Natural killer cell (primary cell): ENCODE measurements at places on chromosomes 1 and 21.

GRCh38 chr1:102531036-102531435 is 534.3 kb upstream of the OLFM3 start:
- no peak for DNase-seq

DNA sequence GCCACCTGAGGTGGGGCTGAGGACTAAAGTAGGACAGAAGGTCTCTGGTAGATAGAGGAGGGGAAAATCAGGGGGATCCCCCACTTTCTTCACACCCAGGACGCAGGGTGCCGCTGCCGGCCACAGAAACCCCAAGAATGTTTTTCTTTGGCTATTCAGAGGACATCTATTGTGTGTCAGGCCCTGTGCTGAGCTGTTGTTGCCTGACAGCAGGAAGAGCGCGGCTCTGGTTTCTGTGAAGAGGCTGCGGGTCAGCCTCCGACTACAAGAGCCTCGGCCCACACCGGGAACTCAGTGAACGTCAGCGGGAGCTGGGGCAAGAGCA is 407 bp upstream of the PIGV start:
- peak; percentile 83 for DNase-seq

- no peak for DNase-seq
These were observed 35.2 kb upstream of the MUTYH start for GRCh38 chr1:45375104-45376090.

- DNase-seq = peak; percentile 87
These were observed 21.7 kb downstream of the TMEM53 start for GRCh38 chr1:44652445-44653106.

GRCh38 chr21:27129215-27129614 is 162.3 kb upstream of the ADAMTS5 start:
- no peak for DNase-seq

DNA sequence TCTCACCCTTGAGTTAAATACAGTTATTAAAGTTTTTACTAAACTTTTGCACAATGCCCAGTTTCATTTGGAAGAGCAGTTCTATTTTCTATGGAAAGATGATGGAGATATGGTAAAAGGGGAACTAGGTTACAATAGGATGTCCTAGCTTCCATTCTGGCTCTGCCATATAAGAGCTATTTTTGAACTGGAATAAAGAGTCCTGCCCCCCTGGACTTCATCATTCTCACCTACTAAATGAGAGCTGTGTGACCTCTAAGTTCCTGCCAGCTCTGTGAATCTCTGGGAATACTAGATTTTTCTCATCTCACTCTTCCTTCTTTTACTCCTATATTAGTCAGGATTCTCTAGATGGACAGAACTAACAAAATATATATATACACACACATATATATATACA is 106.3 kb downstream of the PRRX1 start:
- DNase-seq = no peak

- peak; percentile 50 for DNase-seq
These were observed 28.2 kb upstream of the SLC30A1 start for GRCh38 chr1:211606914-211607753.

DNA sequence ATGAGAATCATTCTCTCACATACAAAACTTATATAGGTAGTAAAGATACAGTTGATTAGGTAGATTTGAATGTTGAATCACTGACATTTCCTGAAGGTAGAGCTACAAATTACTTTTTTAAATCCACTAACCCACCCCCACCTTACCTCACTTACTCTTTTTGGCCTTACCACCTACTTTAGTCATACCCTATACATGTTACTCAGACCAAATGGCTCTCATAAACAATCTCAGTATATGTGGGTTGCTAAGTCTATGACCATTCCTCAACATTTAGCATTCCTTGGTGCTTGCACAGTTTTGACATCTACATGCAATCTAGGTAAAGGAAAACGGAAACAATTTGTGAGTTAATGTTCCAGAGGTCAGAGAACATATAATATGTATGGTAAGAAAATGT is 26.3 kb downstream of the SYDE2 start:
- no peak for DNase-seq

DNA sequence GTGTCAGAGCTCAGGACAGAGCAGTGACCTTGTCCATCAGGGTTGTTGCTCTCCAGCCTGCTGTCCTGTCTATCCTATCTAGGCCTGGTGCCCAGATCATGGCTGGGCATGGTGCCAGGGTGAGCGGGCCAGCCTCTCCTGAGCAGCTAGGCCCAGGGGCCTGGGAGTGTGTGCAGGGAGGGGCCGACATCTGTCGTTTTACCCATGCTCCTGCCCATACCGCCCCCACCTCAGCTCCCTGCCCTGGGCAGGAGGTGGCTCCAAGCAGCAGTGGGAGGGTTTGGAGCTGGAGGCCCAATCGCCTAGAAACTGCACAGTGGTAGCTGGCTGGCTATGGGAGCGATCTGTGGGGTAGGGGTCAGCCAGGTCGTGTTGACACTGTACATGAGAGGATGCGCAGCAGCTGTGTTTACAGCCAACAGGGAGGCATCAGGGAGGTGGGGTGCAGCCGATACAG is 6.5 kb downstream of the INSRR start:
- DNase-seq = no peak

DNA sequence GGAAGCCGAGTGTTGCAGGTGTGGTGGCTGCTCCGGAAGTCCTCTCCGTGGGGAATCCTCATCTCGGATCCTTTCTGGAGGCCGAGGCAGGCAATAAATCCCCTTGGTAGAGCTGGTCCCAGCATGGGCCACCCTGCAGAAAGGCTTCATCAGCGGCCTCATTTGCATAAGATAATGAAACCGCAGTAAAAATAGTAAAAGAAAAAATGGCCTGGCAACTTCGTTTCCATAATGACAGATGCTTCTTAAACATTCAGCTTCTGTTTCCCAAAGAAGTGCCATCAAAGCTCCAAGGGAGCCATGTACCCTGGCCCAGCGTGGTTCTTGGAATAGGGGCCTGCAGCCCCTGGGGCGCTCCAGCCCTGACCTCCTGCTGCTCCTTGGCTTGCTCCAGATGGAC is 244.1 kb downstream of the GRIK3 start:
- no peak for DNase-seq

DNA sequence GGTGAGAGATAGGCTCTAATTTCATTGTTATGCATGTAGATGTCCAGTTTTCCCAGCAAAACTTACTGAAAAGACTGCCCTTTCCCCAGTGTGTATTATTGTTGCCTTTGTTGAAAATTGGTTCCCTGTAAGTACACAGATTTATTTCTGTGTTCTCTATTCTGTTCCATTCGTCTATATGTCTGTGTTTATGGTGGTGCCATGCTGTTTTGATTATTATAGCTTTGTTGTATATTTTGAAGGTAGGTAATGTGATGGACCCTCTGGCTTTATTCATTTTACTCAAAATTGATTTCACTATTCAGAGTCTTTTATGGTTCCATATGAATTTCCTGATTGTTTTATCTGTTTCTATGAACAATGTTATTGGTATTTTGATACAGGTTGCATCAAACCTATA is 375.8 kb upstream of the VAMP3 start:
- DNase-seq = no peak
